Osteoblast (primary cell): ENCODE measurements at places on chromosomes 13 and 19. TPM values are rescaled to one million over a fixed set of nuclear protein-coding genes. Genes with fewer than 3 reads are reported as not detected.

GRCh38 chr13:111210544-111211469 lies 95.7 kb downstream of the ARHGEF7 start:
- DNase-seq = peak; percentile 95

GRCh38 chr13:37595162-37595561 lies 3.4 kb downstream of the POSTN start:
- DNase-seq = peak; percentile 72

The GZMM gene
- under 0.01 TPM in 1 of 2 replicates, not detected in the other for total RNA-seq

GRCh38 chr19:6660930-6661329 lies 9.0 kb downstream of the TNFSF14 start:
- no peak for DNase-seq

DNA sequence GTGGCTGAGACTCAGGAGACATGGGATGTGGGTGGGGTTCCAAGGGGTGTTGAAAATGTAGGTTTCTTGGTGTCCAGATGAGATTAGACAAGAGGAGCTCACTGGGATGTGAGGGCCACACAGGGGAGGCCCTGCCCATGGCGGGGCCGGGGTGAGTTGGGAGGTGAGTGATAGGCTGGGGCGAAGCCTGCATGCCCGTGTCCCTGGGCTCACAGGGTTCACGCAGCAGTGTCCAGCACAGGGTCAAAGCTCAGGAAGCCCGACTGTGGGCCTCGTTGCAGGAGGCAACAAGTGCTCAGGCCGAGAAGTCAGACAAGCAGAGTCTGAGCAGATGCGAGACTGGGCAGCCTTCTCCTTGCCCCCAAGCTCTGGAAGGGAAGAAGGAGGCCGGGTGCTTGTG lies 27.2 kb downstream of the CCDC8 start:
- DNase-seq = no peak

DNA sequence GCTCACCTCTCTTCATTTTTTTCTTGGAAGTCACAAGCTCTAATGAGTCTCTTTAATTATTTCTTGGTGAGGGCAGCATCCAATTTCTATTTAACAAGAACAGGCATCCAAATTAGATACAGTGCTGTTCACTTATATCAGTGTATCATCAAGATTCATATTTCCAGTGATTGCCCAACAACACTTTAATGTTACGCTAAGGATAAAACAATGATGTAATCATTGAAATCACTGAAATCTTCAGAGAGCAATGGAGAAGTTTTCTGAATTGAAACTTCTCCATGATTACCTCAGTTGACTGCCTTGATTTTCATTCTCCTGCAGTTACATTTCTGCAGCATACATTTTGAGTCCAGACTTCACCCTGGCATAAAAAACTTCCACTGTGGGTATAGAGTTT lies 17.1 kb upstream of the LRCH1 start:
- DNase-seq = no peak

The ADAMTSL5 gene
- total RNA-seq = 0.29 and 1.1 TPM in 2 replicates

GRCh38 chr19:10195199-10195519 lies 406 bp upstream of the DNMT1 start:
- peak; percentile 39 for DNase-seq

DNA sequence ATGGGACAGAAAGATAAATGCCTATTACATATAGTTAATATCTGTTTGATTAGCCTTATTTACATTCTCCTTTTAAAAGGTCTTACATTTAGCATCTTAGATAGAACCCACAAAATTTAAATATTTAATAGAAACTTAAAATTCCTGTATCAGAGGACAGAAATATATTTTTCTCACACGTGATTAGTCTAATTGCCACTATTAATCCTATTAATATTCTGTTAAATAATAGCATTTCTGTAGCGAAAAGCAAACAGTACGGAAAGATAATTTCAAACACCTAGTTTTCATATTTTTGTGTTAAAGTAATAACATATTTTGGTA lies 380 bp upstream of the ZNF30 start:
- peak; percentile 47 for DNase-seq

GRCh38 chr13:80157261-80157932 lies 183.5 kb downstream of the SPRY2 start:
- peak; percentile 80 for DNase-seq

GRCh38 chr13:45542878-45543277 lies 72.7 kb downstream of the ERICH6B start:
- DNase-seq = no peak

GRCh38 chr19:15448778-15449619 lies 757 bp downstream of the WIZ start:
- peak; percentile 95 for DNase-seq

The CLEC17A gene
- total RNA-seq = under 0.01 TPM in 1 of 2 replicates, not detected in the other

DNA sequence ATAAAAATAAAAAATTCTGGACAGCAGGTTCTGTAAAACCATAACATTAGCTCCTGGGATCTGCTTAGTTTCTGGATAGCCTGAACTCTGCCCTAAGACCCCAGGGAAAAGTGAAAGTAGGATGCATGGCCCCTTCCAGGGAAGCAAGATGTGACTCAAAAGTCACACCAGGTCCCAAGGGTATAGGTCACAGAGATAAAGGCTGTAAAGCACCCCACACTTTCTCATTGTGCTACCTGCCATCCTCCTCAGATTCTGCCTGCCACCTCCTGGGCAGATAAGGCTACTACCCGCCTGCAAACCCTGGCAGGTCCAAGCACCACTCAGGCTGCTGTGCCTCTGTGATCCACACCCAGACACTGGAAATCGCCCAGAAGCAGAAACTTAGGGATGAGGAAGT lies 20.6 kb downstream of the FFAR2 start:
- peak; percentile 93 for DNase-seq

The POGLUT2 gene
- total RNA-seq = 15.9 and 18.0 TPM in 2 replicates

- peak; percentile 19 for DNase-seq
Measured at GRCh38 chr13:29193083-29193482, 372.9 kb downstream of the MTUS2 start.

The UNC13A gene
- total RNA-seq = under 0.01 TPM in 2 replicates

DNA sequence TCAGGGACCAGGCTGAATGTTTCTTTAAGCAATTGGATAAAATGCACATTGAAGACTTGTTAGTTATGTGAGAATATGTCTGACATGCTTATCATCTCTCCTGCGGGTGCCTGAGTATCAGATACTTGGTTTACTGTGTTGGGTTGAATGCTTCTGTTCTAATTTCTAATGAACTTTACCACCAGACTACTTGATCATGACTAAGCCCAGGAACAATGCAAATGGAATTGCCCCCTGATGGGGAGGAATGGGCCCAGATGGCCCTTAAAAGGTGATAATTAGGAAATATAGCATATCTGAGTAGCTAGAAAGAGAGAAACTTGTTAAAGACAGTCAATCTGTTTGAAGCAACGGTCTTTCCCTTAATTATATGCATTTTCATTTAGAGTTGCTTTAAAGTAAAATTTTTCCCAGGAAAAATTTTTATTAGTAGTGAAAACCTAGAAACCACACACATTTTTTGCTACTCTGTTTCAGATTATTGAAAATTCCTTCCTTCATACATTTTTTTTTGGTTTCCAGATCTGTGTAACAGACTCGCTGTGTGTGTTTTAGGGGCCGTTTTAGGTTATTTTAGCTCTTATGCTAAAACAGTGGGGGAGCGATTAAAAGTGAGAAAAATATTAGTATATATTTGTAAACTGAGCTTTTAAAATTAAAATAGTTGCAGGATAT lies 186.6 kb downstream of the TM9SF2 start:
- DNase-seq = no peak

The ZNF345 gene
- 4.7 and 5.3 TPM in 2 replicates for total RNA-seq

DNA sequence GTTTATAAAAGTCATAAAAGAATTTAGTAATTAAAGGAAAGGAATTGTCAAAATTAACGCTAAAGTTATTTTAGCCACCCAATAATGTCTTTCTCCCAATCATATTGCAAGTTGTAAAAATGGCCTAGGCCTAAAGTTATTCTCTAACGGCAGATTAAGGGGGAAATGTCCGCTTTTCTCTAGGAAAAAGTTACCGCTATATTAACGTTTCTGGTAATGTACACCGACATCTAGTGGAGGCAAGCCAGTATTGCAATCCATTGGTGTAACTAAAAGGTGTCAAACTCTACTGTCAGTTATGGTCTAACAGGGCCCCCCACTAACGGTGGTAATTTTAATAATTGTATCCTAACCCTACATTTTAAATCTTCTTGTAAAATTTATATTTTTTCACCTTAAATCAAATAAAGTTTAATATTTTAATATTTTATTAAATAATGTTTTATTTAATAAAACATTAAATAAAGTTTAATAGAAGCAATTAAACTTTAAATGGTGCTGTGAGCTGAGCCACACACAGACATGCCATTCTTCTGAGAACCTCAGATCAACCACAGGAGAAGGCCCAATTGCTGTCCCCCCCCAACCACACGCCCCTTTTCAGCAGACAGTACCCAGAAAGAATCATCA lies 35.9 kb upstream of the ZSCAN5A start:
- peak; percentile 62 for DNase-seq

The VSTM2B gene
- total RNA-seq = not detected in 2 replicates

The NMRK2 gene
- not detected in 2 replicates for total RNA-seq

The ZNF154 gene
- 6.8 and 7.6 TPM in 2 replicates for total RNA-seq

GRCh38 chr19:47475465-47475864 lies 3.8 kb upstream of the SLC8A2 start:
- DNase-seq = no peak

GRCh38 chr19:55118401-55118991 lies 1.1 kb upstream of the PPP1R12C start:
- peak; percentile 82 for DNase-seq

The PSG4 gene
- total RNA-seq = under 0.01 and 1.1 TPM in 2 replicates

DNA sequence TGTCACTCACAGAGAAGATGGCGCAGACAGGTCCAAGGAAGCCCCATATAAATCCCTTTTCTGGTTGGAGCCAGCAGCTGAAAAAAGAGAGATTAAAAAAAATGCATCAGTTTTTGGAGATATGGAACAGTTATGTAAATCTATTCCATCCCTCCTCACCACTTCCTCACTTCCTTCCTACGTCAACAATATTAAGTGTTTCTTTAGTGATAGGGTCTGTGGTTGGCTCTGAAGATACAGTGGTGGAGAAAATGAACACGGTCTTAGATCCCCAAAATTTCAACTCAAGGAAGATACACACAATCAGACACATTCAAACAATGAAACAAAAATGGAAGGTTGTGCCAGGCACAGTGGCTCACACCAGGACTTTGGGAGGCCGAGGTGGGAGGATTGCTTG lies 31.5 kb downstream of the ADGRE2 start:
- DNase-seq = no peak

The ZNF793 gene
- total RNA-seq = 1.8 and 2.1 TPM in 2 replicates

DNA sequence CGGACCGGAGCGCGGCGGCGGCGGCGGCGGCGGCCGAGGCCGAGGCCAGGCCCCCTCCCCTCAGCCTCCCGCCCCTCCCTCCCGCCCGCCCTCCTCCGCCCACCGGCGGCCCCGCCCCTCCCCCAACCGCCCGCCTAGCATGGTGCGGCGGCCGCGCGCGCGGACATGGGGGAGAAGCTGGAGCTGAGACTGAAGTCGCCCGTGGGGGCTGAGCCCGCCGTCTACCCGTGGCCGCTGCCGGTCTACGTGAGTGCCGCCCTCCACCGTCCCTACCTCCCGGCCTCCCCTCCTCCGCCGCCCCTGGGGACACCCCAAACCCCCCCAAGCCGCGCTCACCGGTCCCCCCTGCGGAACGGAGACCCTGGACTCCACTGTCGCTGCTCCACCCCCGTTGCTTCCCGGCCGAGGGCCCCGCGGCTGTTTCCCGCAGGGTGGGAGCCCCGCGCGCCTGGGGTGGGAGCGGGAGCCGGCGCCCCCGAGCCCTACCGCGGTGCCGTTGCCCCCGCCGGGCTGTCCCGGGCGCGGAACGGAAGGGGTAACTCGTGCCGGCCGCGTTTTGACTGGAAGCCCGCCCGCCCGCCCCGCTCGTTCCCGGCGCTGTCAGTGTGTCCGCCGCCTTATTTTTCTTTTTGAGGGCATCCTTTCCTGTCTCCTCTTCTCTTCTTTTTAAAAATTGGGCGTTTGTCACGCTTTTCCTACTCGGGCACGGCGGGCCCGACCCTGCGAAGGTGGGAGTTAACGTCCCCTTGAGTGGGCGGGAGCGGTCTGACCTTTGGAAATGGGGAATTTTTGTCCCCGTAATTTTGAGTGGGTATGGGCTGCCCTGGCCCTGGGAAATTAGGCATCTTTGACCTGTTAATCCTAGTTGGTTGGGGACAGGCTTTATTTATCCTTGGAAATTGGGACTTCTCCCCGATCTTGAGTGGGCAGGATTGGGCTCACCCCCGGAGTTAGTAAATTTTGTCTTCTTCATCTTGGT lies 576 bp downstream of the DOT1L start:
- peak; percentile 95 for DNase-seq

DNA sequence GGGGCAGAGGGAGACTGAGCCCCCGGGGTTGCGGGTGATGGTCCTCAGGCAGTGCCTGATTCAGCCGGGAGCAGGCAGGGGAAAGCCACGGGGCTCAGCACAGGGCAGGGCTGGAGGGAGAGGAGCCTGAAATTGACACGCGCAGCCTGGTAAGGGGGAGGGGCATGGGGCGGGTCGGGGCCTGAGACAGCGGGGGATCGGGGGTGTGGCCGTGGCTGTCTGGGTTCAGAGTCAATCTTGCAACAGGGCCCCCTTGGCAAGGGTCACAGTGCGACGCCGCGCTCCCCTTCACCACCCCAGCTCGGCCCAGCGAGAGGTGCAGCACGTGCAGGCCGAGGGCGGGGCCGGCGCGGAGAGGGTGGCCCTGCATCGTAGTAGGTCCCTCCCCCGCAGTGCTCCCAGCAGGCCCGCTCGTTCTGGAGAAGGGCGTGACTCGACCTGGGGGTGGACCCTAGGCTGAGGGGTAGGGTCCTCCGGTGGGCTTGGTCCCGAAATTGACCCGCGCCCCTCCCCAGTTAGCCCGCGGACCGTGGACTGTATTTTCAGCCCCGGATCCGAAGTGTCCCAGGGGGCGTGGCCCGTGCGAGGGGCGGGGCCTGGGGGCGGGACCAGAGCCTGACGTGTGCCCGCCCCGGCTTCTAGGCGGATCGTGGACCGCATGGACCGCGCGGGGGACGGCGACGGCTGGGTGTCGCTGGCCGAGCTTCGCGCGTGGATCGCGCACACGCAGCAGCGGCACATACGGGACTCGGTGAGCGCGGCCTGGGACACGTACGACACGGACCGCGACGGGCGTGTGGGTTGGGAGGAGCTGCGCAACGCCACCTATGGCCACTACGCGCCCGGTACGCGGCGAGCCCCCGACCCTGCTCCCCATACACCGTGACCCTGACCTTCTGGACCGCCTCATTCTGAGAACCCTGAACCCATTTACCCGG lies 6.0 kb downstream of the RCN3 start:
- peak; percentile 93 for DNase-seq

The APOC1 gene
- 1.2 and 1.4 TPM in 2 replicates for total RNA-seq

DNA sequence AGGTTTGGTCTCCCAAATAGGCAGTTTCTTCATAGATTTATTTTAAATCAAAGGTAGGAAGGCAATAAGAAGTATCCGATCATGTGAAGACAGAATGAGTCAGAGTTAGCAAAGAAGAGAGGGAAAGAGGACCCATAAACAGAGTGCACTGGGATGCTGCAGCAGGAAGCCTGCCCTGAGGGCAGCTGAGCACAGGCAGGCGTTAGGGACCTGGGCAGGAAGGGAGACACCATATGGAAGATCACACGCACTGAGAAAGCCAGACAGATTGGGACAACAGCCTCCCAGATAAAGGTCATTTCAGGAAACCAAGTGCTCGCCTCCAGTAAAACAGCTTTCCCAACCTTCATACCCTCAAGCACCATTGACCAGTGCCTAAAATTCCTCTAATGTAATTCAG lies 598.0 kb downstream of the EFNB2 start:
- no peak for DNase-seq

GRCh38 chr13:30608364-30608763 lies 9.4 kb upstream of the USPL1 start:
- peak; percentile 83 for DNase-seq

- no peak for DNase-seq
Measured at GRCh38 chr13:32311188-32311897, 3.8 kb downstream of the ZAR1L start.

- no peak for DNase-seq
Measured at GRCh38 chr13:27534981-27535380, 84.6 kb upstream of the MTIF3 start.
